Ovary (tissue), 10 donors: ENCODE measurements at places on chromosomes 2 and 18.

DNA sequence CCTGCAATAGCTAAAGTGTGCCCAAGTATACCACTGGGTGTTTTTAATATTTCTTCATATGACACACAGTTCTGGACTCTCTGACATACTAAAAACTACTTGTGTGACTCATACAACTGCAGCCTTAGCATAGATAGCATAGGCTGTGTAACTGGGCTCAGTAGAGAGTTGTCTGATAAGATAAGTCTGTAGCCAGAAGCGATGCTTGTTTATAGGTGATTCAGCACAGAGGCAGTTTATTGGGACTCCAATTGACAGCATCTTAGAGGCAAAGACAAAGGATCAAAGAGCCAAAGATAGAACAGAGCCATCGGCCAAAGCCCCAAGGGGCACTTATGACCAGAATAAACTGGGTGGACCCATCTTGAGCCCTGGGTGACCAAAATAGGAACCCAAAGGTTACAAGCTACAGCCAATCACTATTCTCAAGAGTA is 42.3 kb downstream of the AAK1 start:
- DNase-seq, result no peak

- DNase-seq, result no peak
Measured at GRCh38 chr2:467543-467891, 179.6 kb upstream of the ALKAL2 start.

DNA sequence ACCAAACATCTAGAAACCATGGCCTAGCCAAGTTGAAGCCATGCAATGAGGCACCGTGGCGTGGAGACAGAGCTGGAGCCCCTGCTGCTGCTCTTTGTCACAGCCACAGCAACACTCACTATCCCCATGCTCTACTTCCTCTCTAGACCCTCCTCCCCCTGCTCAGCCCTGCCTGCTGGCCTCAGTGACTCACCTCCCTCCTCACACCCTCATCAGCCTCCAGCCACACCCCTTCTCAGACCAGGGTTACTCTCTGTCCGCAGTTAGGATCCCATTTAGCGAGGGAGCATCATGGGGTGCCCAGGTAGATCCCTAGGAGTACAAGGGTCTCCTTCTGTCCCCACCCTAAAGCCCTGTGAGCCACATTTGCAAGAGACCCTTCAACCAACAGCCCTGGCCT is 25.4 kb upstream of the SOX11 start:
- DNase-seq, result no peak

GRCh38 chr2:241857041-241857541 is 1.6 kb downstream of the PDCD1 start:
- no peak for DNase-seq

DNA sequence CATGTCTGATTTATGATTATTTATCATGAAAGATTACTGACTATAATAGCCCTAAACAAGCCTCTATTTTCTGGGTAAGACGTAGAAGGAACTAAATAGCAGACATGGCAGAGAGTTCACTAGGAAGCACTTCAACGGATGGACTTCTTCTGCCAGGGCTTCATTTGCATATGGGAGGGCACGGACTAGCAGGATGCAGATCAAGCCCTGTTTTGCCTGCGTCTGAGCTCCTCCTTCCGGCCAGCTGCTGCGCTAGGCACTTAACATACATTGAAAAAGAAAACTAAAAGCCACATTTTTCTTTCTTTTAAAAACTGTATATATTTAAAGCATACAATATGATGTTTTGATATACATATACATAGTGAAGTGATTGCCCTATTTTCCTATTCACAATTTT is 340.0 kb upstream of the MEX3C start:
- no peak for DNase-seq

DNA sequence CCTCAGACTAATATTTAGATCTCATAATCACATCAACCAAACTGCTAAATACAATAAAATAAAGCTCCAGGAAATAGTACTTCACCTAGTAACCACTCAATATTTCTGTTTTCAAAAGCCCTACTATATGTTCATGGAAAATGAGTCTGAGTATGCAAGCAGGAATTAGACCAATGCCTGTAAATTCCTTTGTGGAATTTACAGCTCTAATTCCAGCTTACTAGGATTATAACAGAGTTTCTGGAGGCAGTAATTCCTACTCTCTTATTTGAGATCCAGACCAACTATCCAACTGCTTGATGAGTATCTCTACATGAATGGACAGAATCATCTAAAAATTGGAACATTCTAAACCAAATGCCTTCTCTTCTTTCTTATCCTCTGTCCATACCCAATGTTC is 11.6 kb downstream of the CDKL4 start:
- no peak for DNase-seq

- DNase-seq, result no peak
Measured at GRCh38 chr2:108907822-108908712, 81.0 kb downstream of the EDAR start.

GRCh38 chr18:49667462-49667861 is 105.6 kb downstream of the LIPG start:
- DNase-seq, result no peak

- DNase-seq, result no peak
Measured at GRCh38 chr2:102753563-102754159, 8.2 kb upstream of the TMEM182 start.

DNA sequence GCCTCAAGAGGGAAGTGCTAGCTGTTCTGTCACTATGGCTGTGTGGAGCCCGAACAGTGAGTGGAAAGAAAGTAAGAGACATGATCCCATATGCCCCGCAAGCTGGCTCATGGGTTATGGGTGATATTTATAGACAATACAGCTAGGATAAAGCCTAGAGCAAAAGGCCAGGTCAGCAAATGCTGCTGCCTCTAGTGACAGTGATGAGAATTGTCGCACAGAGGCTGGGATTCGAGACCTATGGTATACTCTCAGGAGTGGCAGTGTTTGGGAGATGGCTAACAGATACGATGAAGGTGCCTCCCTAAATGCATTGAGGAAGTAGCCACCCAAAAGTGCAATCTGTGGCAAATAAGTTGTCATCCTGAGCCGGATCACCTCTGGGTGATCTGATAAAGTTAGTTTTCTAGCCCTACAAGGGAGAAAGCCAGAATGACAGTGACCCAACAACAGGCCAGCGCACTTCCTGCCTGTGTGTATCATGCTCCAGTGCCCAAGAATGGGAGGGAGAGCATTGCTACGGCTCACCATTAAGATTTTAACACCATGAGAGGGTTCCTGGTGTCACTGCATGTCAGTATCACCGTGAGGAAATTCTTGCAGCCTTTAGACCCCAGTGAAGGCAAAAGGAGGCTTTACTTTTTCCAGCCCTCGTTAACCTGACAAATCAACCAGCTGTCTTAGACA is 92.2 kb upstream of the TGFA start:
- DNase-seq, result no peak

DNA sequence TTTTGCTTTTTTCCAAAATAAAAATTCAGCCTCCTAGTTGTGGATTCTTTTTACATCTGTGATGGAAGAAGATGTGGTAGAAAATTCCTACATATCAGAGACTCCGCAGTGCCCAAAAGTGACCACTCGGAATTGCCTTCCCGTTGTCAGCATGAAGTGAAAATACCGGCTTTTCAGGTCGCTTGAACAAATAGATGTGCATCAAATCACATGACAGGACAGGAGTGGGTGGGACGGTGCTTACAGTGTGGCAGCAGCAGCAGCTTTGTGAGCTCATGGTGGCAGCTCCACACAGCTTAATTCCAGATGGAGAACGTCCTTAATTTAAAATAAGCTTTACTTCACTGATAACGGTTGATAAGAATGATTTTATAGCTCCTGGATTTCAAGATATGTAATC is 20.3 kb downstream of the SALL3 start:
- DNase-seq, result no peak

DNA sequence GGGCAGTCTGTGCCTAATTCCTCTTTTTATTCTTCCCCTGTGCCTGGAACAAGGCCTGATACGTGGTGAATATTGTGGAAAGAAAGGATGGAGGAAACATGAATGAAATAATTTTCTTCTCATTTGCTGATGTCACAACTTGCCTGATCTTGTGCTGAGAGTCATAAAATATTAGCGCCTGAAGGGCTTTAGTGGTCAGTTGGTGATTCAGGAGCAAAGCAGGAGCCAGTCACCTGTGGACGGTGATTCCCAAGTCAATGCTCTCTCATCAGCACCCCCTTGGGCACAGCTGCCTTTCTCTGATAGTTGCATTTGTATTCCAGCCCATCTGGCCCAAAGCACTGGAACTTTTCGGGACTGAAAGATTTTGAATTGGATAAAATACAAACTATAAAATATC is 502.6 kb upstream of the RAB12 start:
- DNase-seq, result no peak

DNA sequence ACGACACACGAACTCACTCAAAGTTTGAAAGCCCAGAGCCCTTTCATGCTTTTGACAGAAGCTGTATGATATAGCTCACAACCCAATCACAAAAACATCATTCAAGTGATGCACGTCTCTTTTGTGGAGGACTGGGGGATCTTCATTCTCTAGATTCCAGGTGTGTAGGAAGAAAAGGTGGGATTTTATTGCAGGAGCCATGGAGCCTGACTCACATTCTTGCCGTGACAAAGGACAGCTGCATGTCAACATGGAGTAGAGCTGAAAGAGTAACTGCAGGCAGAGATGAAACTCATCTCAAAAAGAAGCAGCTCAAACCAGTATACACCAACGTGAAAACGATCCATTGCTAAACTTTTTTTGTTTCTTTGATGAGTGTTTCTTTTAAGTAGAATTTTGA is 50.9 kb upstream of the PDE1A start:
- DNase-seq, result no peak

DNA sequence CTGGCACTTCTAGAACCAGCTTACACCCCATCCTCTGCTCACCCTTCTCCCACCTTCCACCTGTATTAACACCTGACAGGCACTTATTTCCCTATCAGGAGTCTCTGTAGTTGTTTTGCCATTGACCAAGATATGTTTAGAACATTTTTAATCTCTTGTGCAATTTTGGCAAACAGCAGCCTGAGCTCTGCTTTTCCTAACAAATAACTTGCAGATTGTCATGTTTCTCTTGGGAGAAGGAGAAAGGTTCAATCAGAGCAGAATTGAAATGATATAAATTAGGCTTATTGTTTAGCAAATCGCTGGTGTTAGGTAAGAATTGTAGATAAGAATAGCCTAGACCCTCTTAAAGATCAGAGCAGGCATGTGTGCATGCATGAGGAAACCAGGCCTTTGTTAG is 225.5 kb downstream of the PARD3B start:
- DNase-seq, result no peak

GRCh38 chr2:204530464-204530805 is 14.8 kb upstream of the PARD3B start:
- DNase-seq, result no peak

DNA sequence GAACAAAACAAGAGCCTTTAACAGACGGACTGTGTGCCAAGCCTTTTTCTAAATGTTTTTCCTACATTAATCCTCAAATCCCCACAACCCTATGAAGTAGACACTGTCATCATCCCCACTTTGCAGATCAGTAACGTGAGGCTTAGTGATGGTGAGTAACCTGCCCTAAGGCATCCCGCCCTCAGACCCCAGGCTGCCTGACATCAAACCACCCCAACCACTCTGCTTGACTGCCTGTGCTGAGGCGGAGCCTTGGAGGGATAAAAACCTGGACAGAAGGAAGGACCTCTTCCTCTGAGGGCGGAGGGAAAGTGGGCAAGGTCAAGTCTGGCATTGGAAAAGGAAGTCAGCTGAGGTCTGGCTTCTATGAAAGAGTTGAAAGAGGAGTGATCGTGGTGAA is 104.6 kb downstream of the SP3 start:
- no peak for DNase-seq

DNA sequence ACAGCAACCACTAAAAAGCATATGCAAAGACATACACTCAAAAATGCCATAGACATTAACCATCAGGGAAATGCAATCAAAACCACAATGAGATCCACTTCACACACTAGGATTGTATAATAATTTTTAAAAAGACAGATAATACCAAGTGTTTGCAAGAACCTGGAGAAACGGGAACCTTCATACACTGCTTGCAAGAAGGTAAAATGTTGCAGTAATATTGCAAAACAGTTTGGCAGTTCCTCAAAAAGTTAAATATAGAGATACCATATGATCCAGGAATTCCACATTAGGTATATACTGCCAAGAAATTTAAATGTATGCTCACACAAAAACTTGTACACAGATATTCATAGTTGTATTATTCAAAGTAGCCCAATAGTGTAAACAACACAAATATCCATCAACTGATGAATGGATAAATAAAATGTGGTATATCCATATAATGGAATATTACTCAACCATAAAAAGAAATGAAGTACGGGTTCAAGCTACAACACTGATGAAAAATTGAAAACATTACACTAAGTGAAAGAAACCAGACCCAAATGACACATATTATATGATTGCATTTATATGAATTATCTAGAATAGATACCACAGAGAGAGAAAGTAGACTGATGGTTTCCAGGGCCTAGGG is 14.7 kb upstream of the CHMP3 start:
- DNase-seq, result no peak

GRCh38 chr18:30658306-30658705 is 384.2 kb downstream of the DSC3 start:
- DNase-seq, result no peak

DNA sequence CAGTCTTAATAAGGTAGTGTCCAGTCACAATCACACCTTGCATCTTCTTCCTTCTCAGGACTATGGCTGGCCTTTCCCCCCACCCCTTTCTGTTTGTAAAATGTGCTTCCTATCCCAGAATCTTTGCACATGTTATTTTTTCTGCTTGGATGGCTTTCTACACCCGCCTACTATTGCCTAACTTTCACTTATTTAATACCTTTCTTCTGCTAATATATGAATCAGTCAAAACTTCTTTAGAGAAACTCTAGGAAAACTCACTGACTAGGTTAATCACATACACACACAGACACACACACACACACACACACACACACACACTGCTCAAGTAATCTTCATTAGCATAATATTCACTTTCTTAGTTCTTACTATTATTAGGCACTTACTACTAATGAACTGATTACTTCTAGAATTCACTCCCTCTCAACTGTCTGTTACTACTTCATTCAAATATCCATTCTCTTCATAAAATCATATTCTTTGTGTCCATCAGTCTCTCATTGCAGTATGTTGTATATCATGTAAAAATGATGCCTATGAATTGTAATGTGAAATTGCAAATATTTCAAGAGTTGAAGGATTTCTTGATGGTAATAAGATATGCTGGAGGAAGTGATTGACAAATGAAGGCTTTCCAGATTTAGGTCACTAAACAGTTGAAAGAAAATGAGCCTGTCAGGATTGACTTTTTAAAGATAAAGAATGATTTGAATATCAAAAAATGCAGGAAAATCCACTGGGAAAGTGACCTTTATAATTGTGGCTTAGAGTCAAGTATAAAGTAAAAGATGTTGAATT is 51.2 kb downstream of the CLIP4 start:
- DNase-seq, result no peak

- DNase-seq, result no peak
Measured at GRCh38 chr2:151508519-151508918, 98.8 kb downstream of the RIF1 start.

- DNase-seq, result no peak
Measured at GRCh38 chr2:149885946-149886345, 298.4 kb upstream of the MMADHC start.

- no peak for DNase-seq
Measured at GRCh38 chr2:40341198-40341597, 110.7 kb downstream of the SLC8A1 start.

GRCh38 chr2:173417341-173417740 is 62.7 kb downstream of the CDCA7 start:
- DNase-seq, result no peak
